ENCODE measurements at places on chromosomes 16 and 17.
A peak's percentile ranks its signal among the peaks of the same experiment; 100 is the strongest.

DNA sequence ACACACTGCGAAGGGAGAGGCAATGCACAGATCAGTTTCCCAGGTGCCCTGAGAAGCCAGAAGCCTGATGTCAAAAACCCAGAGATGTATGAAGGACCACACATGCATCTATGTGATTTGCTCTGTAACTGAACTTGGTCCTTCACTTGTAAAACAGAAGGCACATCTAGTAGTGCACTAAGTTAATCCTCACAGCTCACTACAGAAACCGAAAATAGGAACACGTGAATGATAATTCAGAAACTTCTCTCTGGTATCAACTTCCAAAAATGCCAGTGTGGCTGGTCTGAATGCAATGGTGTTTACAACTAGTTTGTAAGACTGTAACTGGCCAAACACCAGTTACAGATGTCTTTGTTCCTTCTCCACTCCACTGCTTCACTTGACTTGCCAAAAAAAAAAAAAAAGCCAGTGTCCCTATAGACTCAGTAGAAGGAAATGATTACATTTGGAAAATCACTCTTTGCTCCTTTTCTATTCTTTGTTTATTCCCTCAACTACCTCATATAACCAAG lies 11.3 kb downstream of the ANKRD40 start:
- no peak for DNase-seq

- no peak for DNase-seq
These were observed 8.6 kb downstream of the IGSF6 start for GRCh38 chr16:21643785-21644184.

DNA sequence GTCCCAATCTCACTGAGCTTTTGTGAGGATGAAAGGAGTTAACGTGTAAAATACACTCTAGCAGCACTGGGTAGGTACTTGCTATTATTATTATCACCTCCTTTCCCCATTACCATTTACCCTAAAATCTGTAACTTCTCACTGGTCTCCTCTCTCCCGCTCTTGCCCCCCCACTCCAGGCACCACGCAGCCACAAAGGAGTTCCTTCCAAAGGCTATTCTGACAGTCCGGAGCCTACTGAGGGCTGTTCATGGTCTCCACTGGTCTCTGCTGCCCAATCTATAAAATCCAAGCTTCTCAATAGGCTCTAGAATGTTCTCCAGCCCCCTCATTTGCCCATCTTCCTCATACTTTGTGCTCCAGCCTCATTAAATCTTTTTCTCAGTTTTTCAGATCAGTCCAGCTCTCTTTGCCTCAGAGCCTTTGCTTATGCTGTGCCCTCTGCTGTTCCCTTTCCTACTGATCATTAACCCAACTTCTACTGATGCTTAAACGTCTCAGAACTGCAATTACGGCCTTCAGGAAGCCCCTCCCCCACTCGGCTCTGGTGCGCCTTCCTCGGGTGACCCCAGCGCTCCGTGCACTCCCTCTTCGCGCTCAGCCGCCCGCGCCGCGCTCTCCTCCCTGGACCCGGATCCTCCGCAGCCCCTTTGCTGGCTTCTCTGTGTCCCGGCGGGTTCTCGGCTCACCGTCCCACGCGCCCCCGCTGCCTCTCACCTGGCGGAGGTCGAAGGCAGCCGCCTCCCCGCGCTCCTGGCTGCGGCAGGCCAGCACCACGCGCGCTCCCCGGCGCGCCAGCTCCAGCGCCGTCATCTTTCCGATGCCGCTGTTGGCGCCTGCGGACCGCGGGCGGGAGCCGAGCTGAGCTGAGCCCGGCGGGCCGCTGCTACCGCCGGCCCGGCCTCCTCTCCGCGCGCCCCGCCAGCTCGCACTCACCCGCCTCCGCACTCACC lies 737 bp downstream of the DHRS13 start:
- peak; percentile 38 for DNase-seq

DNA sequence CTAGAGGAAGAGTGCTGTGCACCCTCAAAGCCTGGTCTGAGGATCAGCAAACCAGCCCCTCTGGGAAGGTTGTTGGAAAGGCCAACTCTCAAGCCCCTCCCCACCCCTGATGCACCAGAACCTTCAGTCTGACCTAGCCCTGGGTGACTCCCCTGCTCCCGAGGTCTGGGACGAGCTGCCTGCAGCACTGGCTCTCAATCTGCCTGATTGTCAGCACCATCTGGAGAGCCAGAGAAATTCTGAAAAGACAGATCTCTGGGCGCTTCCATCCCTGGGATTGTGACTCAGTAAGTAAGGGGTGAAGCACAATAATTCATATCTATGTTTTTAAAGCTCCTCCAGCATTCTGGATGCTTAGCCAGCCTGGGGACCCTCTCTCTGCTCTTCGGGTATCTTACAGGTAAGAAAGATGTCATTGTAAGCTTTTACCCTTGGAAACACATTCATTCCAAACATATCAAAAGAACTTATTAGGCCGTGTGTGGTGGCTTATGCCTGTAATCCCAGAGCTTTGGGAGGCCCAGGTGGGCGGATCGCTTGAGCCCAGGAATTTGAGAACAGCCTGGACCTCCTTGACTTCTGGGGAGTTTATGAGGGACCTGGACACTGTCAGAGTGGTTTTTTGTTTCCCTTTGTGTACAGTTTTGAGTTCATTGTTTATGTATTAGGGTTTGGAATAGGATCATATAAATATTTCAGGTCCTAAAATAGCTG lies 147.5 kb downstream of the KCNJ12 start:
- no peak for DNase-seq

DNA sequence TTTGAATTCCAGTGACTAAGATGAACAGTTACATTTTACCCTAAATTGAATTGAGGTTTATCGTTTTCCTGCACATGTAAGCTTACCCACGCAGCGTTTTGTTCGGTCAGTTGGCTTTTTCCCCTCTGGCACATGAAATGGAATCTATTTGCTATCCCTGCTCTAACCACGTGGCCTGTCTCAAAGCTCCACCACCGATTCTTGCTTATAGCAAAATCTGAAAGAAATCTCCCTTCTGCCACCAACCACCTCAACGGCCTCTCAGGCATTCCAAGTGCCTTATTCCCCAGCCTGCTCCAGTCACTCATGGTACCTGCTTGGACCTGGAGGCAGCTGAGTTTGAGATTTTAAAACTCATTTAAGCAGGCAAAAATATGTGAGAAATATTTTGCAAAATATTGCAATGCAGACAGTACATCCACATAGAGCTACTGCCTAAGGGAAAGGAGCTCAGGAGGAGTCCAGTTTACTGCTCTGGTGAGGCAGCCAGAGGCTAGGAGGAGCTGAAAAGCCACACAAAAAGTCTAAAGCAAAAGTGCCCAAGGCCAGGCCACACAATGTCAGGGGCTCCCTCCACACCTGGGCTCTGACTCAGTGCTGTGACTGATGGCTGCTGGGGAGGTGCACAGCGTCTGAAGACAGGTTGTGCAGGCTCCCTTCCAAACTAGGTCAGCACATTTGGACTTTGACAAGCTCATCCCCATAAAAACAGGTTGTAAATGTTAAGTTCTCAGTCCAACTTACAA lies 26.4 kb downstream of the ARHGAP17 start:
- peak; percentile 48 for DNase-seq

GRCh38 chr17:43958748-43959352 lies 5.1 kb upstream of the PYY start:
- DNase-seq, result no peak

- DNase-seq, result no peak
These were observed 17.5 kb downstream of the SBK1 start for GRCh38 chr16:28309811-28310311.

DNA sequence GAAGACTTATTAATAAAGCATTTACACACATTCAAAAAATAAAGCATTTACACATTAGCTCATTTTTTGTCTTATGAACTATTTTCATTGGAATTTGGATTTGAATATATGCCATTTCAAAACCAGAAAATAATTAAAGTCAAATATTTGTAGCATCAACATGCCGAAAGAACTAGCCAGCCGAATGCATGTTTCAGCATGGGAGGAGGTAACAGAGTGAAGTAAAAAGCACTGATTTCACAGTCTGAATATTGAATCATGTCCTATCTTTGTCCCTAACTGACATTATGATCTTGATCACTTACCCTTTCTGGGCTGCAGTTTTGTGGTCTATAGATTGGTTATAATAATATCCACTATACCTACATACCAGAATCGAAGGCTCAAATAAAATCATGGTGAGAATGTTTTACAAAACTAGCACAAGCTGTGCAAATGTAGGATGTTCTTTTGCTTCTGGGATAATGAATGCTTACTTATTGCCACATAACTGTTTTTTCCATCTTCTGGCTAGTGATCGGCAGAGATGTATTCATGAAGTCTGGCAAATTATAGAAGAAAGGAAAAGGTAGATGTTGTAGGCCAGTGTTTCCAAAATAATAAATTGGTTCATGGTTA lies 84.7 kb downstream of the TUBD1 start:
- no peak for DNase-seq

- peak; percentile 89 for DNase-seq
These were observed 10.0 kb upstream of the C1QTNF8 start for GRCh38 chr16:1105888-1106620.

DNA sequence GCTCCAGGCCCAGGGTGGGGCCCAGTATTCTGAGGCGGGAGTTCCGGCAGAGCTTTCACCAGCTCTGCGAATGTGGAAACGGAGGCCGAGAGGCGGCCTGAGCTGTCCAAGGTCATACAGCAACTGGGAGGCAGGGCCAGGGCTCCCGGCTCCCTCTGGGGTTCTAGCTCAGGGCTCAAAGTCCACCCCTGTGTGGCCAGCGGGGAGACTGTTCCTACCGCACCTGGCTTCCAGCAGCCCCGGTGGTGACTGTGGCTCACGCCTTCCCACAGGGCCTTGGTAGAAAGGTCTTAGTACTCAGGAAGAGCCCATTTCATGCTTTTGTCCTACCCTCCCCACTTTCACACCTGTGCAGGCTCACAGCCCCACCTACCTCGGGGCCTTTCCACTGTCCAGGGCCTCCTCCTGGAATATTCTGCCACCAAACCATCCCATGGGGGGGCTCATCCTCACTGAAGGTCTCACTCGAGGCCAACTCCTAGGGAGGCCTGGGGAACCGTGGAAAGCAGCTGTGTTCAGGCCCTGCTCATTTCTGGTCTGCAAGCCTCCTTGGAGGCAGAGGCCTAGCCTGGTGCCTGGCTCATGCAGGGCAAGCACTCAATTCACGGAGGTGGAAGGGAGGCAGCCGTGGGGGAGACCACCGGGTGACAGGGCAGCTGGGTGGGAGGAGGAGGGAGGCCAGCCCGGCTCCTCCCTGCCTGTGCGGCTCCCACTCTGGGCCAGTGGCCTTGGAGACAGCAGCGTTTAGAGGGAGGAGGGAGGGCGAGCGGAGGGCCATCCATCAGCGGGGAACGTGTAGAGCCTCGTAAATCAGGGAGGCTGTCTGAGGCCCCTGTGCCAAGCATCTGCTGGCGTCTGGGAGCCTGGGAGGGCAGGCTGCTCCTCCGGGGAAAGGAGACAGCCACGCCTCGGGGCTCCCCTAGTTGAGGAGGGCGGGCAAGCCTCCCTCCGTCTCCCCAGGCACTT lies 12.7 kb upstream of the DOC2B start:
- DNase-seq, result no peak

- no peak for DNase-seq
These were observed 4.8 kb downstream of the IRX5 start for GRCh38 chr16:54935266-54935968.

DNA sequence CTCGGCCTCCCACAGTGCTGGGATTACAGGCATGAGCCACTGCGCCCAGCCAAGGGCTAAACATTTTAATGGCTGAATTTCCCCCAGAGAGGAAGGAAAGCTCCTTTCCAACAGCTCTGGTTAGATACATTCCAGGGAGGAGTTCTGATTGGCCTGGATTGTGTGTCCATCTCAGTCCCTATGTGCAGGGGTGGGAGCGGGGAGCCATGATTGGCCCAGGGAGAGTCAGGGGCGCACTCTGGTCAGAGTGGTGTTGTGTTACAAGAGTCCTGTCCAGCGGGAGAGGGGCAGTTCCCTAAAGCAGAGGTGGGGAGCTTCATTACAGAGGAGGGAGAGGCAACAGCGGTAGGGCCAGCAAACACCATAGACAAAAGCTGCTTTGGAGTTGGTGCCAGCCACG lies 75.0 kb downstream of the RAP1GAP2 start:
- no peak for DNase-seq

DNA sequence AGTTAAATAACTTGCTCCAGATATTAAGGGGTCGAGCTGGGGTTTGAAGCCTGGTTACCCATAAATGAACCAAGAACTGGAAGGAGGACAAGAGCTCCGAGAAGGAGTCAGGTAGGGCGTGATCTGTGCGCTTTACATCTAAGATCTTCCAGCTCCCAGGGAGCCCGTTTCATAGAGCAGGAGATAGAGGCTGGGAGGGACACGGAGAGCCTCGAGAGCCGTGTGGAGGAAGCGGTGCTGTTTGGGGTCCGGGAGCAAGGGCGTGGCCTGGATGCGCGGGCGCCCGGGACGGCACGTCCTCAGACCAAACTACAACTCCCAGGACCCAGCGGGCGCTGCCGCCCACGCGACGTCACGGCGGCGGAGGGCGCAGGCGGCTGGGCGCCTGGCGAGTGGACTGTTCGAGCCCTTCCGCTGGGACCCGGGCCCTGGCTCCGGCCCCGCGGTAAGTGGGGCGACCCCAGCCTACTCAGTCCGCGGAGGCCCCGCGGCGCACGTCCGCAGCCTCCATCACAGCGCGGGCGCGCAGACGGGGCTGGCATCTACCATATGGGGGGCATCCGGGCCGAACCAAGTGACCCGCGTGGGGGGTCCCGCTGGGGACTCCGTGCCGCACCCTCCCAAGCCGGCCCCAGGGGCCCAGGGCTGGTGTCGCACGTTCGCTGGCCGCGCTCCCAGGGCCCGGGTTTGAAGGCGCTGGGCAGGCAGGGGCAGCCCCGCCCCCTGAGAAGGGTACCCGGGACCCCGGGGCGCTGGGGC lies at the start of gene BCKDK:
Gene BCKDK (plus strand): TSS at position 352 of the 759 bp plus-strand sequence. CDS start 838 bp downstream, outside the sequence.
- peak; percentile 83 for DNase-seq

GRCh38 chr16:74743668-74744299 lies 30.8 kb downstream of the FA2H start:
- DNase-seq, result peak; percentile 50

- peak; percentile 40 for DNase-seq
These were observed 562 bp downstream of the ZC3H7A start for GRCh38 chr16:11796227-11797165.

DNA sequence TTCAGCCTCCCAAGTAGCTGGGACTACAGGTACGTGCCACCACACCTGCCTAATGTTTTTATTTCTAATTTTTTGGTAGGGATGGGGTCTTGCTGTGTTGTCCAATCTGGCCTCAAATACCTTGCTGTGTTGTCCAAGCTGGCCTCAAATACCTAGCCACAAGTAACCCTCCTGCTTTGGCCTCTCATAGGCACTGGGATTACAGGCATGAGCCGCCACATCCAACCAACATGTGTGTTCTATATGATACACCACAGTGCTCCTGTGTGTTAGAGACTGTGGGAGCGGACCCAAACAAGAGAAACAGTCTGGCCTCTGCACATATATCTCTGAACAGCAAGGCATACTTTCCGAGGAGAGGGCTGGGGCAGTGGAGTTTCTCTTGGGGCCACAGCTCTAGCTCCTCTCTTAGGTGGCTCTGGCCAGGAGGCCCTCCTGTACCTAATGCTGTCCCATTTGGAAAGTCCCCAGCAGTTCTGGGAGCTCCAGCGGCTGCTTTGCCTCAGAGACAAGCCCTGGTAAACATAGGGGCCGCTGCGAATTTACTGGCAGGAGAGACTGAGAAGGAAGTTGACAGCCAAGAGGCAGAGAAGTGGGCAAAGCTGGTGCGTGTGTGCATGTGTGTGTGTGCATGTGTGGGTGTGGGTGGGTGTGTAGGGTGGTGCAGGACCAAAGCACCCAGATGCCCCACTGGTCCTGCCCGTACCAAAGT lies 95.0 kb downstream of the RAB11FIP4 start:
- DNase-seq, result no peak
